ENCODE measurements at places on chromosomes 6 and 20.

DNA sequence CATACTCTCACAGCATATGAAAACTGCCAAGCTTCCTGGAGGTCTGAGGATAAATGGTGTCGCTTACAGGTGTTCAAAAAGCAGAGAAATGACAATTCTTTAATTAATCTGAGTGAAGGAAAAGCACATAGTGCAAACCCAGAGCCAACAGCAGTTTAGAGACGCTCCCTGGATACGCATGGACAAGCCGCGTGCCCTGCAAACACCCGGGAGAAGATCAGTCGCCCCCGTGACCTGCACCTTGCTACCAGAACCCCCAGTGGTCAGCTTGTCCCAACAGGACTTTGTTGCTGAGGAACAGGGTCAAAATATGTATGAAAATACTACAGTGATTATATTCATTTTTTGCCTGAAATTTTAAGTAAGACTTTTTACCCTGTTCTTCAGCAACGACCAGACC lies 93.9 kb downstream of the PSMG4 start:
- DNase-seq = peak; percentile 26

GRCh38 chr6:47308552-47309290 lies 984 bp downstream of the TNFRSF21 start:
- no peak for DNase-seq

DNA sequence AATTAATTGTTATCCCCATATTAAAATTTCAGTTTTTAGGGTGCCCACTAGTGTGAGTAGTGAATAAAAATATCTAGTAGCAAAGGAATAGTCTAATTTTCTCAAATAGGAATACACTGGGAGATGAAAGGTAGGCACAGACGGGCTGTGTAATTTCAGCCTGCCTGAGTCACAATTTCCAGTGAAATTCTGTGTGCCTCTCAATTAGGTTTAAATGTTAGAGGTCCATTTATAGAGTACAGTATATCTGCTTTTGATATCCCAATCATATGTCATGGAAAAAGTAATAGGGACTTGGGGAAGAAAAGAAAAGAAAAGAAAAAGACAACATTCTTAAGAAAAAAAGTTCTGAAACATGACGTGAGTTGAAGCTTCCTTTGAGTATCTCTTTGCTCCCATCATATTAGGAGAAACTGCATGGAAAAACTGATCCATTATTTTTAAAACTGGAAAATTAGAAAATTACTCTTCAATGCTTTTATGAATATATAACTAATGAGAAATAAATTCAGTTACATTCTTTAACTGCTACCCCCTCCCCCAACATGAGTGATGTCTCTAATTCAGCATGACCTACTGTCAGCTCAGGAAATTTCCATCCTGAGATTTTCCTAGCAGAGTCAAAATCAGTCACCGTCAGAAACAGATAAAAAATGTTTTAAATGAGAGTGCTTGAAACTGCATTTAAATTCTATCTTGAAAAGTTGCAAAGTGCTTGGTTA lies 473.8 kb upstream of the HSF2 start:
- DNase-seq = no peak

GRCh38 chr6:137291441-137291840 lies 72.3 kb upstream of the IFNGR1 start:
- no peak for DNase-seq

DNA sequence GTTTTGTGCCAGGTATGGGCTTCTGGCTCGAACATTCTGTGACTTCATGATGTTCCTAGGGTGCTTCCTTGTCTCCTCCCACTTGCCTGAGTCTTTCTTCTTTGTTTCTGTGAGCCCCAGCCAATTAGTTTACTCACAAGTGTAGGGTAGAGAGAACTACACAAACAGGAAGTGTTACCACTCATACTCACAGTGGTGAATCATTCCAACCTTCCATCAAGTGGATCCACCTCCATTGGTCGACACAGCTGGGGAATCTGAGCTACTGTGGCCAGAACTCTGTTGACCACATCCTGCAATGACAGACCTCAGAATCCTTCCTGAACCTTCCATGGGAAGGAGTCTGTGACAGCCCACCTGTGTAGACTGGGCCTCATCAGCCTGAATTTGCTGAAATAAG lies 76.8 kb downstream of the UNC5CL start:
- DNase-seq = no peak

Data from posterior vena cava (tissue), 2 donors.